ENCODE measurements at places on chromosomes 5 and 9.
A peak's percentile ranks its signal among the peaks of the same experiment; 100 is the strongest.

DNA sequence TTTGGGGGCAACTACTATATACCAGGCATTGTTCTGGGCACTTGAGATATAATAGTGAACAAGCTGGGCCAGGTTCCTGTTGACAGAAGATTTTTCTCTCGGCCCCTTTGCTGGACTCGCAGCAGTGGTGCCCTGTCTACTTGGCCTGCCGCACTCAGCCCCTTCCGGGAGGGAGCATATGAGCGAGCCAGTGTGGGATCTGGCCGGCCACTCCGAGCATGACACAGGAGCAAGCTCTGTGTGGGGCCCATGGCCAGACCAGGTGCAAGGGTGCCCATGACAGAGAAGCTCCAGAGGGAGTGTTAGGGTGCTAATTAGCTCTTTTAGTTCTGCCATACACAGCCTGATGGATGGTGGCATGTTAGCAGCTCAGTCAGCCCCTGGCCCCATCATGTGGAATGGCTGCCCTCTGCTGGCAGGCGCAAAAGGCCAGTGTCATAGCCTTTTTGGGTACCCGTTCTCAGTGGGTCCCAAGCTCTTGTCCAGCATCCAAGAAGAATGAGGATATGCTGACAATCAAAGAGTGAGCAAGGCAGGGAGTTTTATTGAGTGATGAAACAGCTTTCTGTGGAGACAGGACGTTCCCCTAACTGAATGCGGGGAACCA lies 9.3 kb upstream of the KIF4B start:
- DNase-seq: peak; percentile 17

DNA sequence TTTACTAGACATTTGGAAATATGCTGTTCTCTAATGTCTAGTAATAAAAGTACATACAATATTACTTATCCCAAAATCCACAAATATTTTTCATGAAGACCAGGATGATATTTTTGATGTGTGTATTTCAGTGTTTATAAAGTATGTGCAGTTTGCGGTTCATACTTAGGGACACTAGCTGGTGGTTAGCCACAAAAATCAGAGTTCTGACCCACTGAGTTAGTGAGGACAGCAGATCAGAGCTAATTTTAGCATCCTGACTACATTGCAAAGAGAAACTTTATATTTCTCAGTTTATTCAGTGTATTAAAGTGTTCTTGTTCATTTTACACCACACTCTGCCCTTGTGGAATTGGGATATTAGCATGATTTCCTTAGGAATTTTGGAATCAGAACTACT lies 655.3 kb downstream of the HTR1A start:
- no peak for DNase-seq

- no peak for DNase-seq
Observed at GRCh38 chr5:170747357-170747756, 36.2 kb upstream of the GABRP start.

- DNase-seq: no peak
Observed at GRCh38 chr5:6328173-6328572, 50.2 kb downstream of the MED10 start.

DNA sequence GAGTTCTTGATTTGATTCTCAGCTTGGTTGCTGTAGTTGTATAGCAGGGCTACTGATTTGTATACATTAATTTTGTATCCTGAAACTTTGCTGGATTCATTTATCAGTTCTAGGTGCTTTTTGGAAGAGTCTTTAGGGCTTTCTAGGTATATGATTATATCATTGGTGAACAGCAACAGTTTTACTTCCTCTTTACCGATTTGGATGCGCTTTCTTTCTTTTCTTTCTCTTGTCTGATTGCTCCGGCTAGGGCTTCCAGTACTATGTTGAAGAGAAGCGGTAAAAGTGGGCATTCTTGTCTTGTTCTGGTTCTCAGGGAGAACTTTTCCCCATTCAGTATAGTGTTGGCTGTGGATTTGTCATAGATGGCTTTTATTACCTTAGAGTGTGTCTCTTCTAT lies 158.9 kb downstream of the SAXO1 start:
- DNase-seq: no peak
